Stimulated activated CD4-positive, alpha-beta T cell treated with anti-CD3 and anti-CD28 coated beads, Interleukin-1b, Interleukin-23, amount 100 ng/mL, for 4 hours (primary cell): ENCODE measurements at places on chromosomes 1 and 21.

DNA sequence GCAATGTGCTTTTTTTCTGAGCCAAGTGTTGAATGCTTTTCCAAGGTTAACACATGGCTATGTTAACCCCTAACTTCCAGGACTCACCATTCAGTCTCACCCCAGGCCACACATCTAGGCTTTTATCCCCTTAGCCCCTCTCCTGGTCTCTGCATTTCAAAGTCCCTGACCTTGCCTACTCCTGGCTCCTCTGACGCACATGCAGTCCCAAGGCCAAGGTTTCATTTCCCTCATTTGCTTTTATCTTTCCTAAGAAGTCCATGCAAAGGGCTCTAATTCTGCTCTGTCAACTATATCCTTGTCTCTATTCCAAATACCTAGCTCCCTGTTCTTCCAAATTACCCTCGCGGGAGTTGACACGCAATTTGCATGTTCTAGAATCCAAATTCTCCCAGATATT lies 25.4 kb downstream of the SLC30A10 start:
- DNase-seq = no peak

GRCh38 chr1:67261680-67262079 lies 46.0 kb upstream of the IL12RB2 start:
- DNase-seq = no peak

- no peak for DNase-seq
Observed at GRCh38 chr1:239951511-239952140, 140.1 kb upstream of the FMN2 start.

- DNase-seq = no peak
Observed at GRCh38 chr1:208433086-208433485, 188.9 kb upstream of the PLXNA2 start.

GRCh38 chr1:97074771-97075170 lies 353.2 kb downstream of the PTBP2 start:
- no peak for DNase-seq
